ENCODE measurements at places on chromosomes 1 and 21. TPM values are rescaled to one million over a fixed set of nuclear protein-coding genes. Genes with fewer than 3 reads are reported as not detected.

KRTAP11-1 gene
- total RNA-seq = not detected

PALMD gene
- total RNA-seq = not detected

ERICH3 gene
- total RNA-seq = not detected

SAMD13 gene
- total RNA-seq = 0.61 TPM

APCS gene
- not detected for total RNA-seq

SPRR3 gene
- total RNA-seq = not detected

PCSK9 gene
- not detected for total RNA-seq

CR1 gene
- total RNA-seq = not detected

CELA2A gene
- not detected for total RNA-seq

FAM229A gene
- total RNA-seq = 7.3 TPM
